ENCODE measurements at places on chromosomes 4 and X. TPM values are rescaled to one million over a fixed set of nuclear protein-coding genes. Genes with fewer than 3 reads are reported as not detected.

DNA sequence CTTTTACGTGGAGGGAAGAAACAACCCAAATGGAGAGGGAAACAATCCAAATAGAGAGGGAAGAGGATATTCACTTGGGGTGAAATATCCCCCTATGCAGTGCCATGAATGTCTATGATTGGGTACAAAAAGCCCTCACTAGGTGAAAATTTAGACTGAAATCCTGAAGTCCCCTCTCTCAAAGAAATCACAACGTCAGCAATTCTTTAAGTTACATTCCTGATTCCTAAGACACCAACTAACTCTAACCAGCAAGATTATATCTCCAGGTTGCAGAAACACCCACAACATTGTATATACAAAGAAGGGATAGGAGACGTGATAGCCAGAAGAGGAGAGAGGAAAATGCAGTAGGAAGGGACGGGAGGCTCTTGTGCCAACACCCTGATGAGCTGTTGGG, 374.3 kb downstream of the DCAF12L2 start:
- no peak for DNase-seq
- H3K27me3 ChIP-seq = no peaks in the 10 kb centered on the region
- no peaks in the 10 kb centered on the region for H3K36me3 ChIP-seq
- no peaks in the 10 kb centered on the region for H3K4me1 ChIP-seq
- no peak overlapping the region for H3K27ac ChIP-seq

DNA sequence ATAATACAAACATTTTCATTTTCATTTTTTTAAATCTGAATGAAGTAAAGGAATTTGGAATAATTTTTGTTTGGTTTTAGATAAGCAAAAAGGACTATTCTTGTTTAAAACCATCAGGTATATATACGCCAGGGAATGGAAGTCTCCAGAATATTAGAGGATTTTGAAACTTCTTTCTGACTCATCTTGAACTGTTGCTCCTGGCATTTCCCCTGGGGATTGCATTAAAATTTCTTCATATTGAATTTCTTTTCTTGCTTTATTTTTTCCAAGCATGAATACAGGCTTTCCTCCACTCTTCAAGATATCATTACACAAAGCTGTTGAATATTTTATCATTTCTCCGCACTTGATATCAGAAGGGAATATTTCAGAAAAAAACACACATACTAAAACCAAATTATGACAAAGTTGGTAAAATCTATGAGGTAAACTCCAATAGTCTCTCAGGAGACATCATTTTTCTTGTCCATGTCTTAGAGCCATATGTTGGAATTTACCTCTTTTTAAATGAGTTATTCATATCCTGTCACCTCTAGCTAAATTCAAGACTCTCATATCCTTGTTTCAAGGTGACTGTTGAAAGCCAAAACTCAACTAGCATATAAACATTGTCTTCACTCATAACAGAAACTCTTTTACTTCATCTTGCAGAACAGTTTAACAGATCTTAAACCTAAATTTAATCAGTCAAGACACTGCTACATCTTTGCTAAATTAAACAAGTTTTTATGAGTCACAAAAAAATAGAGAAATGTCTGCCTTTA, 20.7 kb upstream of the CSN1S1 start:
- no peak overlapping the region for H3K27ac ChIP-seq
- no peak for DNase-seq
- H3K36me3 ChIP-seq = no peaks in the 10 kb centered on the region
- no peaks in the 10 kb centered on the region for H3K27me3 ChIP-seq

- DNase-seq = no peak
- no peak overlapping the region for H3K4me3 ChIP-seq
- no peaks in the 10 kb centered on the region for H3K36me3 ChIP-seq
- H3K4me1 ChIP-seq = no peaks in the 10 kb centered on the region
- H3K27me3 ChIP-seq = no peaks in the 10 kb centered on the region
- H3K27ac ChIP-seq = no peak overlapping the region
These were observed 1179.6 kb upstream of the PCDH7 start for GRCh38 chr4:29540439-29541102.

The HELQ gene
- 11.0 TPM for total RNA-seq

DNA sequence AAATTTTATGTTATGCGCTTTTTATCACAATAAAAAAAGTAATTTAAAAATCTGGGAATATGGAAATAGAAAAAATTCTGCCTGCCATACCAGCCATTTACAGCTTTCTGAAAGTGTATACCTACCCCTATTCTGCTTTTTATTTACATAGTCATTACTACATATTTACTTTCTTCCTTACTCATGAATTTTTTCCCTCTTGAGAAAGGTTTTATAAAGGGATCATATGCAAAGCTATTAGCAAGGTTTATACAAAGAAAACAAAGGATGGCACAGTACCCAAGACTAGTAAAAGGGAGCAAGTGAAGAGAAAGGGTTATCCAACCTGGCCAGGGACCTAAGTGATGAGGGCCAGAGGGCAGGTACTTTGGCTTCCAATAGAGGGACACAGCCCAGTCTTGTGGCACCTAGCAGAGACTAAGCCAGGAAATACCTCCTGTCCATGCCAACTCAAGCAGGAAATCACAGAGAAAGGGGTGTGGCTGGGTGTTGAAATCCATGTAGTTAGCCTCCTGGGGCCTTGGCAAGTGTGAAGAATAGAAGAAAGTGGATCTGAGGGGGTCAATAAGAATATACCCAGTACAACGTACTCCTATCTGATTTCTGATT, 207.3 kb upstream of the VEGFC start:
- H3K27me3 ChIP-seq = no peaks in the 10 kb centered on the region
- DNase-seq = no peak
- H3K27ac ChIP-seq = no peak overlapping the region
- H3K36me3 ChIP-seq = no peaks in the 10 kb centered on the region
- H3K4me3 ChIP-seq = no peak overlapping the region

- no peaks in the 10 kb centered on the region for H3K27me3 ChIP-seq
- H3K36me3 ChIP-seq = no peaks in the 10 kb centered on the region
- peak overlapping the region; percentile 27 for H3K27ac ChIP-seq
- no peak for DNase-seq
These were observed 18.1 kb upstream of the CXCL2 start for GRCh38 chr4:74117024-74117534.

- H3K36me3 ChIP-seq = peaks cover 33% of the 10 kb centered on the region
- H3K4me3 ChIP-seq = no peak overlapping the region
- no peaks in the 10 kb centered on the region for H3K27me3 ChIP-seq
- H3K27ac ChIP-seq = peak overlapping the region; percentile 45
- DNase-seq = no peak
These were observed 2.5 kb downstream of the VBP1 start for GRCh38 chrX:155218777-155219176.

The APBB2 gene
- 2.1 TPM for total RNA-seq

The MCUB gene
- total RNA-seq = 11.8 TPM

DNA sequence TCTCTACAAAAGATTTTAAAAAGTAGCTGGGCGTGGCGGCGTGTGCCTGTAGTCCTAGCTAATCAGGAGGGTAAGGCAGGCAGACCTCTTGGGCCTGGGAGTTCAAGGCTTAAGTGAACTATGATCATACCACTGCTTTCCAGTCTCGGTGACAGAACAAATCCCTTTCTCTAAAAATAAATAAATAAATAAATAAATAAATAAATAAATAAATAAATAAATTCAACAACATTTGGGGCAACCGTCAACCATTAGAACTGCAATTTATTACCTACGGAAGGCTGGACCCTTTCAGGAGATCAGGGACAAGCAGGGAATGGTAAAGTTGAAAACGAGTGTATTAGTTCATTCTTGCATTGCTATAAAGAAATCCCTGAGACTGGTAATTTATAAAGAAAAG, 136.2 kb upstream of the USP9X start:
- no peak overlapping the region for H3K27ac ChIP-seq
- no peaks in the 10 kb centered on the region for H3K36me3 ChIP-seq
- H3K27me3 ChIP-seq = no peaks in the 10 kb centered on the region
- H3K4me1 ChIP-seq = no peaks in the 10 kb centered on the region
- no peak overlapping the region for H3K4me3 ChIP-seq
- DNase-seq = no peak

- no peak overlapping the region for H3K27ac ChIP-seq
- no peak overlapping the region for H3K4me3 ChIP-seq
- H3K36me3 ChIP-seq = no peaks in the 10 kb centered on the region
- no peaks in the 10 kb centered on the region for H3K4me1 ChIP-seq
These were observed 35.0 kb downstream of the CLDN2 start for GRCh38 chrX:106955004-106955772.

The GAR1 gene
- total RNA-seq = 78.7 TPM

- no peaks in the 10 kb centered on the region for H3K27me3 ChIP-seq
- H3K4me3 ChIP-seq = no peak overlapping the region
- no peak overlapping the region for H3K27ac ChIP-seq
- no peaks in the 10 kb centered on the region for H3K36me3 ChIP-seq
These were observed 123.6 kb upstream of the INTU start for GRCh38 chr4:127509155-127509554.

DNA sequence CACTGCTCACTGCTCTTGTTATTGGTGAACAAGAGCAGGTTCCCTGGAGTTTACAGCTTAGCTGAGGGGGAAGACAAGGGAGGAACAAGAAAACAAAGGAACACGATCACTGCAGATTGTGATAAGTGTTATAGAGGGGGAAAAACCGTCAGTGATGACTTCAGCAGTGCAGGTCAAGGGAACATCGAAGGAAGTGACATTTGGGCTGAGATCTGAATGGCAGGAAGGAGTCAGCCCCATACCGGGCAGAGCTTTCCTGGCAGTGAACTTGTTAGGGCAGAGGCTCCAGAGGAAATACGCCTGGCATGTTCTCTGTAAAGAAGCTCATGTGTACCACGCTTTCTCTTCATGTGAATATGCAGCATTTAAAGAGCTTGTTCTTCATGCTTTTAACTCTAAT, 78.1 kb downstream of the LDB2 start:
- no peaks in the 10 kb centered on the region for H3K4me1 ChIP-seq
- no peaks in the 10 kb centered on the region for H3K27me3 ChIP-seq
- H3K36me3 ChIP-seq = no peaks in the 10 kb centered on the region
- no peak overlapping the region for H3K27ac ChIP-seq

- H3K27ac ChIP-seq = no peak overlapping the region
- no peak overlapping the region for H3K4me3 ChIP-seq
- H3K27me3 ChIP-seq = peaks cover 51% of the 10 kb centered on the region
- DNase-seq = no peak
These were observed 688 bp downstream of the GPR101 start for GRCh38 chrX:137032841-137033773.

DNA sequence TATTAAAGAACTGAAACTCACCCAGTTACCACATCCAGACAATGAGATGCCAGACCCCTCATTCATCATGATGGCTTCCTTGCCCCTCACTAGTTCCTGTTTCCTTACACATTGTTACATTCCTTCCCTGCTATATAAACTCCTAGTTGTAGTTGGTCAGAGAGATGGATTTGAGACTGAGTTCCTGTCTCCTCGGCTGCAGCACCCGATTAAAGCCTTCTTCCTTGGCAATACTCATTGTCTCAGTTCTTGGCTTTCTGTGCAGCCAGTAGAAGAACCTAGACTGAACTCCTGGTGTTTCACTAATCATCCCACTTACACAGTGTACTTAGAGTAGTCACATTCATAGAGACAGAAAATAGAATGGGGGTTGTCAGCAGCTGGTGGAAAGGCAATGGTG, 324.7 kb downstream of the TRIML1 start:
- no peak overlapping the region for H3K27ac ChIP-seq
- no peaks in the 10 kb centered on the region for H3K4me1 ChIP-seq
- H3K4me3 ChIP-seq = no peak overlapping the region
- DNase-seq = no peak
- no peaks in the 10 kb centered on the region for H3K27me3 ChIP-seq
- no peaks in the 10 kb centered on the region for H3K36me3 ChIP-seq

- H3K4me1 ChIP-seq = no peaks in the 10 kb centered on the region
- H3K36me3 ChIP-seq = no peaks in the 10 kb centered on the region
- no peak overlapping the region for H3K27ac ChIP-seq
These were observed 643.9 kb downstream of the TRIML1 start for GRCh38 chr4:188783175-188783574.

GRCh38 chr4:61716426-61716825, 516.3 kb downstream of the ADGRL3 start:
- no peaks in the 10 kb centered on the region for H3K36me3 ChIP-seq
- H3K4me3 ChIP-seq = no peak overlapping the region
- H3K27me3 ChIP-seq = no peaks in the 10 kb centered on the region
- no peaks in the 10 kb centered on the region for H3K4me1 ChIP-seq

GRCh38 chr4:70531981-70532380, 13.6 kb downstream of the AMTN start:
- DNase-seq = peak; percentile 10
- H3K36me3 ChIP-seq = no peaks in the 10 kb centered on the region
- H3K4me1 ChIP-seq = no peaks in the 10 kb centered on the region
- no peak overlapping the region for H3K27ac ChIP-seq
- H3K27me3 ChIP-seq = no peaks in the 10 kb centered on the region
- H3K4me3 ChIP-seq = no peak overlapping the region

GRCh38 chr4:57425610-57426009, 315.4 kb upstream of the IGFBP7 start:
- H3K27ac ChIP-seq = no peak overlapping the region
- no peak for DNase-seq
- H3K4me1 ChIP-seq = no peaks in the 10 kb centered on the region
- no peaks in the 10 kb centered on the region for H3K36me3 ChIP-seq

- H3K27ac ChIP-seq = no peak overlapping the region
- peak; percentile 16 for DNase-seq
- H3K4me1 ChIP-seq = no peaks in the 10 kb centered on the region
- peaks cover 7% of the 10 kb centered on the region for H3K27me3 ChIP-seq
- no peak overlapping the region for H3K4me3 ChIP-seq
These were observed 49.7 kb upstream of the KLHL8 start for GRCh38 chr4:87270144-87270543.

- no peaks in the 10 kb centered on the region for H3K36me3 ChIP-seq
- peaks cover 7% of the 10 kb centered on the region for H3K4me1 ChIP-seq
- DNase-seq = no peak
- no peak overlapping the region for H3K27ac ChIP-seq
- H3K4me3 ChIP-seq = no peak overlapping the region
- no peaks in the 10 kb centered on the region for H3K27me3 ChIP-seq
These were observed 74.0 kb downstream of the HPRT1 start for GRCh38 chrX:134533952-134534351.

The ADD1 gene
- 145 TPM for total RNA-seq

GRCh38 chr4:41160856-41161255, 53.5 kb downstream of the APBB2 start:
- no peak overlapping the region for H3K4me3 ChIP-seq
- no peaks in the 10 kb centered on the region for H3K36me3 ChIP-seq
- no peak overlapping the region for H3K27ac ChIP-seq
- no peaks in the 10 kb centered on the region for H3K4me1 ChIP-seq
- DNase-seq = no peak
- H3K27me3 ChIP-seq = no peaks in the 10 kb centered on the region

The SLIT2 gene
- total RNA-seq = 6.3 TPM

- H3K4me1 ChIP-seq = no peaks in the 10 kb centered on the region
- no peak overlapping the region for H3K4me3 ChIP-seq
- no peaks in the 10 kb centered on the region for H3K36me3 ChIP-seq
- no peaks in the 10 kb centered on the region for H3K27me3 ChIP-seq
These were observed 248.5 kb downstream of the UNC5C start for GRCh38 chr4:95300304-95300703.

GRCh38 chr4:66791686-66792085, 753.6 kb downstream of the CENPC start:
- no peak overlapping the region for H3K27ac ChIP-seq
- H3K27me3 ChIP-seq = no peaks in the 10 kb centered on the region
- H3K4me1 ChIP-seq = no peaks in the 10 kb centered on the region

- H3K27ac ChIP-seq = no peak overlapping the region
- H3K27me3 ChIP-seq = peaks cover 9% of the 10 kb centered on the region
- no peaks in the 10 kb centered on the region for H3K36me3 ChIP-seq
- H3K4me3 ChIP-seq = no peak overlapping the region
- H3K4me1 ChIP-seq = no peaks in the 10 kb centered on the region
These were observed 39.1 kb upstream of the NSUN7 start for GRCh38 chr4:40710484-40711254.

The RPA4 gene
- not detected for total RNA-seq

The DAPP1 gene
- total RNA-seq = 2.2 TPM

The LEF1 gene
- total RNA-seq = 35.4 TPM

The PNMA5 gene
- total RNA-seq = 0.20 TPM

GRCh38 chr4:146522869-146523205, 1.1 kb upstream of the SLC10A7 start:
- peaks cover 16% of the 10 kb centered on the region for H3K4me1 ChIP-seq
- H3K36me3 ChIP-seq = no peaks in the 10 kb centered on the region
- H3K27ac ChIP-seq = peak overlapping the region; percentile 95
- peak overlapping the region; percentile 85 for H3K4me3 ChIP-seq

The AKAP14 gene
- total RNA-seq = not detected
